ENCODE measurements at places on chromosomes 2 and 18.

DNA sequence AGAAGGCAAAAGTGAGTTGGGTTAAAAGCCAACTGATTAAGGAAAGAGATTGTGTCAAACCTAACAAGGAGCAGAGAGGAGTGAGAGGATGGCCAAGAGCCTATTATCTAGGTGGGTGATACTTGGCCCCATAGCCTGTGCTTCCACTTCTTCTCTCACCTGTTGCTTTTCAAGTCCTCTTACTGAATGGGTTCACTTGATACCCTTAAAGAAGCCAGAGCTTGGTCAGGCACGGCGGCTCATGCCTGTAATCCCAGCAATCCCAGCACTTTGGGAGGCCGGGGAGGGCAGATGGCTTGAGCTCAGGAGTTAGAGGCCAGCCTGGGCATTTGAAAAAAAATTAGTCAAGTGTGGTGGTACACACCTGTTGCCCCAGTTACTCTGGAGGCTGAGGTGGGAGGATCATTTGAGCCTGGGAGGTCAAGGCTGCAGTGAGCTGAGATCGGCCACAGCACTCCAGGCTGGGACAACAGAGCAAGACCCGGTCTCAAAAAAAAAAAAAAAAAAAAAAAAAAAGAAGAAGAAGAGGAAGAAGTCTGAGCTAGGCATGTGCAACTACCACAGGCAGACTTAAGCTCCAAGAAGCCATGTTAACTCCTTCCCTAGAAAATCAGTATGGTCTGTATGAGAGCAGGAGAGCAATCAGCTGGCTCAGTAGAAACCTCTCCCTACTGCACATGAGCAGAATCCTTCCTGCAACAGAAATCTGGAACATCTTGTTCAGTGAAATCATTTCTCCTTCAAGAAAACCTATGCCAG, 28.4 kb upstream of the ME2 start:
- no peak for DNase-seq

- DNase-seq, result no peak
Observed at GRCh38 chr18:46950064-46950656, 32.8 kb downstream of the KATNAL2 start.

DNA sequence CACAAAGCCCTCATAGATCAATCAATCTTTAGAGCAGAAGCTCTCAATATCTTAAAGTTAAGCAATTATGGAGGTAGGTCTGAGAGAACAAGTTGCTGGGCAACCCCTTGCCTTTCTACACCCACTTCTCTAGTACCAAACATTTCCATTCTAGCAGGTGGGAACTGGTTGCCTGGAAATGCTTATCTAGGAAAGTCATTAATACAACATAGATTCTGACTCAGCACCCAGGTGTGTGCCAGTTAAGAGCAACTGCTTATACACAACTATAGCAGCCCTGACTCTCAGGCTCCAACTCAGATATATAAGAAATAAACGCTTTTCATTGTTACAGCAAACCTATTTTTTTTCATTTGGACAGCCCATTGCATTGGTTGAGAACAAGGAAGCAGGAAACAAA, 237.7 kb downstream of the IRS1 start:
- DNase-seq, result no peak

- DNase-seq, result no peak
Observed at GRCh38 chr2:74142340-74142739, 5.4 kb downstream of the BOLA3 start.

- no peak for DNase-seq
Observed at GRCh38 chr2:3956892-3957291, 253.5 kb downstream of the DCDC2C start.

GRCh38 chr2:139968588-139968987, 1188.4 kb upstream of the NXPH2 start:
- DNase-seq, result no peak

DNA sequence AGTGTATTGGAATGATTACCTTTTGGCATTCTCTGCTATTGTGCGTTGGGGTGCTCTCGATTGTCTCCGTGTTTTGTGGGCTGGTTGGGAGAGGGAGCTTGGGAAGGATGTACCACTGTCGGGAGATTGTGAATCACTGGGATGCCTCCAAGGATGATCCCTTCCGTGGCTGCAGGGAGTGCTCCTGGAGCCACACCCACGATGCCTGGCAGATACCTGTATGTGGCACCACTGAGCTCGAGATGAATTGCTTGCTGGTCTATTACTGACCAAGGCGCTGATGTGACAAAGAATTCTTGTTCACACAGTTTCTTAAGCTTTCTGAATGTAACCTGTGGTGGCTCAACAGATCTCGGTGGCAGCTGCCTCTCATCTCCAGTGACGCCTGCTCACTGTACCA, 159.7 kb upstream of the LHCGR start:
- no peak for DNase-seq

DNA sequence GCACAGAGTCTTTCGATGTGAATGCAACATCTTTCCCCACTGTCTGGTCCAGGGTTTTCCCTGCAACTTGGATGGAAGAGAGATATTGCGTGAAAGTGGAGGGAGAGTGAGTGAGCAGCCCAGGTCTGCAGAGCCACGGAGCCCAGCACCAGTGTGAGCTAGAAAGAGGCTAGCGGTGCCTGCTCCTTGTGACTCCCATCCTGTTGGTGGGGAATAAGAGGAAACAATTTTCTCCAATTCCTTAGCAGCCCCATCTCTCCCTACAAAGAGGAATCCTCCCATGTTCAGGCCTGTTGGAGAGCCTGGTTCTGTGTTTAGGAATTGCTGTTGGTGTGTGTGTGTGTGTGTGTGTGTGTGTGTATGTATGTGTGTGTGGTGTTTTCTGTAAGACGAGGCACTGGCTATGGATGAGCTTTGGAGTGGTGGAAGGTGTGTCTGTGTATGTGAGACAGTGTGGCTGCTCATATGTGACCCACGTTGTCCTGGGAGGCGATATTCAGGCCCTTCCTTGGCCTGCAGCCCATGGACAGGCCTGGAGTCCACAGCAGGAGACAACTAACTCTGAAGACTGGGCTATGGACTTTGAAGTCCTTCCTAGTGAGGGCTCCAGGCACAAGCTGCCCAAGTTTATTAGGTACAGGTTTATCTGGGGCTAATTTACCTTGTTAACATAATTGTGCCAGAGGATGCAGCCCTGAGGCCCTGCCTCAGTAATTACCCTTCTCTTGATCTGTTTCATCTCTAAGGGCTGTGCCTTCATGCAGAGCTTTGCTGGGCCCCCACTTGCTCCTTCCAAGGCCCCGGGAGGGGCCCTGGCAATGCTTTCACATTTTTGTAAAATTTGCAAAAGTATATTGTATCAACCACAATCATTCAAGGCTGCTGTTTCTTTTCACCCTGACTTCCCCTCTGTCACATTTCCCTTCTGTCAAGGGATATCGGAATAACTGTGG, 88.6 kb upstream of the HAAO start:
- DNase-seq, result no peak

DNA sequence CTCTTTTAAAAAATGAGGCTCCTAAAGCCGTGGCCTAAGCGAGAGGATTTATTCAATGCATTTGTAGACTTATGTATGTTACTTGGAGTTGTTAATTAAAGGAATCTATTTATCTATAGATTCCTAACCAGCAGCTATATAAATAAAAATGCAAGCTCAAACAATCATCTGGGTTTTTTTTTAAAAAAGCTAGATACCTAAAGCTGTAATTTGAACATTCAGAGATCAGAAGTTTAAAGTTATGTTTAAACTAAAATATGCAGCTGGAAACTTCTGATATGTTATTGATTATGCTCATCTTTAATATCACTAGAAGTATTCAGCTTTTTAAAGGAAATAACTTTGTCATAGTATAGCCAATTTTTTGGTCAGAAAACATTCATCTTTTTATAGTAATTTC, 1.0 kb downstream of the MEIS1 start:
- DNase-seq, result no peak

DNA sequence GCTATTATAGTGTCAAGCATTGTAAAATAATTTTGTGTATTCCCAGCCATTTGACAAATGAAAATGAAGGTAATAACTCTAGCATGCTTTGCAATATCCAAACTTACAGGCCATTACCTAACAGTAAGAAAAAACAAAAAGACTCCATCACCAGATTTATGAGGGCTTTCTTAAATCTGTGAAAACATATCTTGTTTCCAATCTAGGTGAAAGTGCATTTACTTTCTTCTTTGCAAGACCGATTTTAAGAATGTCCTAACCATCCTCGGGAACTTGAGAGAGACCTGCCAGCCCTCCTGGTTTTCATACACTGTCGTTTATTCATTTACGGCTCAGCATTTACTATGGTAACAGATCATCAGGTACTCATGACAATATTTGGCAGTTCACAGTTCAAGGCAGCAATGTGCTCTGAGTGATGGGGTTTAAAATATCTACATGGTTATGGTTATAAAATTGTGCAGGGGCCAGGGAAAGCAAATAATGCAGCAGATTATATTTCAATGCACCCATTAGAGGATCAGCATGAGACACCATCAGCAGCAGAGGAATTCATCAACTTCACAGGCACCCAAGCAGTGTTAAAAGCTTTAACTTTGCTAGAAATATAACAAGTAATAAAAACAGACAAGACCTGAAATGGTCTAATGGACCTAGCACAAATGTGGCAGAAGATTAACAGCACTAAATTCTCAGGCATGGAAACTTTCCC, 34.4 kb upstream of the PARD3B start:
- DNase-seq, result no peak

- no peak for DNase-seq
Observed at GRCh38 chr2:101199251-101199791, 48.1 kb upstream of the TBC1D8 start.

DNA sequence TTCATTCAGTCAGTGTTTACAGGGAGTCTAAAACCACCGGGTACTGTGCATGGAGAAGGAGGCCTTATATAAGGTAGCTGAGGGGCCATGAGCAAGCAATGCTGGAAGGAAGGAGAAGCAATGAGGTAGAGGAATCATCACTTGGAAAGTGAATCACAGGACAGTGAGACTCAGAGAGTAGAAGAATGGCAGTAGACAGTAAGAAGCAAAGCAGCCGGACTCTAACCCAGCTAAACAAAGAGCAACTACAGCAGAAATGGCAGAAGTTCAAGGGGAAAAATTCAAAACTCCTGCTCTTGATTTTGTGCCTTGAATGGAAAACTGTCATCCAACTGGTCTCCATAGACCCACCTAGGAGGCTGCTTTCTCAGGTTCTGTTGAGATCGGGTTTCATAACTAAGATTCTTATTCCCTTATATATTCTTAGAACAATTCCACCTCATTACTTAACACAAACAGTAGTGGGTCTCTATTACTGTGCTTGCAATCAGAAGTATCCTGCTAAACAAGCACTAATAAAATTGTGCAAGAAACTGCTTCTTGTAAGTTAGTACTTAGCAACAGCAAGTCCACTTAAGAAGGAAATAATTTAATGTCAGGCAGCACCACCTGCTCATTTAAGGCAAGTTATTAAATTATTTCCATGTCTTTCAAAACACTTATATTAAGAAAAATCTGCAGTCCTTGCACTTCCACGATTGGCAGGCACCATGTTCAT, 68.0 kb downstream of the RBMS1 start:
- no peak for DNase-seq

- no peak for DNase-seq
Observed at GRCh38 chr2:64748561-64748960, 94.8 kb upstream of the SERTAD2 start.

DNA sequence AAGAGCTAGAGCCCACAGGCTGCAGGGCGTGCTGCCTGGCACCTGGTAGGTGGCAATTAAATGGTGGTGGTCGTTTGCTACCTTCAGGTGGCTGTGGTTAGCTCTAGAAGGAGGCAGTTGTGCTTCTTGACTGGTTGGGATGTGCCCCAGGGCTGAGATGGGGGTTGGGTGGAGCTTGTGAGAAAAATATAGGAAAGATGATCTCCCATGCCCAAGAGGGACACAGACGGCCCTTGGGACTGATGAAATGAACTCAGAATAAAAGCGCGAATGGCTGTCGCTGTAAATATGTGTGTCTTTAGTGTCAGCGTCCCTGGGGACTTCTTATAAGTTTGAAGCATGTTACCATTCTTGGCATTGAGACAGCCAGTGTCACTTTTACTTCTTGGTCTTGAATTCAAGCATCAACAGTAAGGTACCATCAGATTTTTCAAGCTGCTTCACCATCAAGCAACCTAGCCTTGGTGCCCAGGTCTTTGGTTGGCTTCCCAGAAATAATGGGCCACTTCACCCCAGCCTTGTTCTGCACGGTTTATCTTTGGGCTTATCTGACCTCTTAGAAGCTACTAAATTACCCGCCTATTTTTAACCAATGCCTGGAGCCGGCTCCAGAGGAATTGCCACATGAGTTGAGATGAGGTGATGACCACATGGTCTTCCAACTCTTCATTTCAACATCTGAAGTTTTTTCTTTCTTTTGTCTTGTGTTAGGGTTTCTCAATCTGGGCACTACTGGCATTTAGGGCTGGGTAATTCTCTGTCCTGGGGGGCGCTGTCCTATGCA, 11.9 kb downstream of the LRRFIP1 start:
- no peak for DNase-seq

DNA sequence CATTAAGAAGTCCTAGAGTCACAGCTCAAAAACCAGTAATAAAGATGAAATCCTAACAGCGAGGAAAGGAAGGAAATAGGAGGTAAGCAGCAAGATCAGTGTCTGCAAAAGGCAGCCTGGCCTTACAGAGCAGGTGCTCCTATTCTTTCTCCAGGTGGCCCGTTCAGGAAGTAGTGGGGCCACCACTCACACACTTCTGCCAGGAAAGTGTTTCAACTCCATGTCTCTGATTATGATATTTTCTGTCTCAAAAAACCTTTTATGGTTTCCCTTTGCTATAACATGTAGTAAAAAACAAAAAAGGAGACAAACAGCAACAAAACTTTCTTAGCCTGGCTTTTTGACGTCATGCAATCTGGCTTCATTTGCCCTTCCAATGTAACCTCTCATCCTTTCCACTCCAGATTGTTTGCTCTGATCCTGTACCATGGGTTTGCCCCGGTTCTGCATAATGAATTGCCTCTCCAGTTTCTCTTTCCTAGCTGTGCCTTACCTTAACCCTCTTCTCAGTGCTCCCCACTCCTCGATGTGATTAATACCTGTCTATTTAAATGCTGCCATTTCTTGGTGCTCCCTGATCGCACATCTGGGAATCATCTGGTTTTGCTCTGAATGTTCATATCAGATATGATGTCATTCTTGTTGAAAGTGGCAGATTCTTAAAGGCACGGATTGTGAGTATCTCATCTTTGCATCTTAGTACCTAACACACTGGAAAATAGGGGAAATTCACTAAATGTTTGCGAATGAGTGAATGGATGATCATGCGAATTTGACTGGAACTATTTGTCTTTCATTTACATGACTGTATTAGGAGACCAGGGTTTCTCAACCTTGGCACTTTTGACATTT, 50.6 kb upstream of the PTPRM start:
- DNase-seq, result no peak

GRCh38 chr2:102015399-102015798, 23.6 kb downstream of the IL1R2 start:
- DNase-seq, result no peak

DNA sequence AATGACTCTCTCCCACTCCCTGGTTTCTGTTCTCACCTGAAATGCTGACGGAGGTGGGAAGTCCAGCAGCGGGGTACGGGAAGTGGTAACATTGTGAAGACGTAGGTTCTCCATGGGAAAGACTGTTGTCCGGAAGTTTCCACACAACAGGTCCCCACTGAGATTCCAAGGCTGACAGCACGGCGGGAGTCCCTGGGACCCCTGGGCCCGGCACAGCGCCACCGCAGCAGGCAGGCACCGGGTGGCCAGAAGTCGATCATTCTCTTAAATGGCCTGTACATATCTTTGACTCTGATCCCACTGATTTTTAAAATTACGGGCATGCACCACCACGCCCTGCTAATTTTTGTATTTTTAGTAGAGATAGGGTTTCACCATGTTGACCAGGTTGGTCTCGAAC, 201.0 kb upstream of the SALL3 start:
- no peak for DNase-seq

GRCh38 chr2:223887127-223887526, 49.7 kb upstream of the AP1S3 start:
- DNase-seq, result no peak
